ENCODE measurements at places on chromosomes 11 and 22.
A peak's percentile ranks its signal among the peaks of the same experiment; 100 is the strongest.

- no peak for DNase-seq
Observed at GRCh38 chr11:109106151-109106906, 315.7 kb upstream of the C11orf87 start.

DNA sequence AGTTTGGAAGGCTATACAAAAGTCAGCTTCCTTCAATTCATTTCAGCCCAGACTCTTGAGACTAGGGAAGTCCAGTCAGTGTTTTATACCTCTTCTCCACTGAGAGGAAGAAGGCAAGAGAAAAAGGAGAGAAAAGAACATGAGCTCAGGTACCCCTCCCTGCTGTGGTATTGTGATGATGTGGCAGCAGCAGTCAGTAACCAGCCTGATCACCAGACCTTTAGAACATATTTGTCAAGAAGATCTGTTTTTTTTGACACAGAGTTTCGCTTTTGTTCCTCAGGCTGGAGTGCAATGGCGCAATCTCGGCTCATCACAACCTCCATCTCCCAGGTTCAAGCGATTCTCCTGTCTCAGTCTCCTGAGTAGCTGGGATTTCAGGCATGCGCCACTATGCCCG lies 21.2 kb upstream of the RPS13 start:
- DNase-seq: no peak

DNA sequence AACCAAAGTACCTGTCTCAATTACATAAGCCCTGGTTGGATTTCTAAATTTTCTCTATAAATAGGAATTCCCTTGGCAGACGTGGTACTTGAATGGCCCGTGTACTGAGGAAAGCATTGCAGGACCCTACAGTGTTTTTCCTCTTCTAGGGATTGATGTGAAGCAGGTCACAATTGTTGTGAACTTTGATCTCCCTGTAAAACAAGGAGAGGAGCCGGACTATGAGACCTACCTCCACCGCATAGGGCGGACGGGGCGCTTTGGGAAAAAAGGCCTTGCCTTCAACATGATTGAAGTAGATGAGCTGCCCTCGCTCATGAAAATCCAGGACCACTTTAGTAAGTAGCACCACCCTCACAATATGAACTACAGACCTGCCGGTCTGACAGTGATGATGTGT lies 16.7 kb downstream of the DDX25 start:
- DNase-seq: no peak

- DNase-seq: no peak
Observed at GRCh38 chr22:32752326-32752725, 49.2 kb upstream of the TIMP3 start.

DNA sequence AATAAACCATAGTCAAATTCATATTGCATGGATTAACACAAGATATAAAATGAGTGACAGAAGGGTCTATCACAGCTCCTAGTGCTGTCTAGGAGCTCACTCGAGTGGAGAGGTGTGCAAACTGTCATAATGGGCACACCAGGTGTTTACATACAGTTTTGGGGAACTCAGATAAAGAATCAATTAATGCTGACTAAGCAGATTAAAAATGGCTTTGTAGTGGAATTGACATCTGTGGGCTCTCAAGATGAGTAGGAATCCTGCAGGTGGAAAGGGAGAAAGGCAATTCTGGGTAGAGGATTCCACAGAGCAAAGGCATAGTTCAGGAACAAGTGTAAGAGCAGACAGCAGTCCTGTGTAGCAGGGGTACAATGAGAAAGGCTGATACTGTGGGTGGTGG lies 496.2 kb upstream of the CCDC90B start:
- no peak for DNase-seq

GRCh38 chr11:14350215-14350614 lies 8.8 kb downstream of the RRAS2 start:
- no peak for DNase-seq

- no peak for DNase-seq
Observed at GRCh38 chr22:17265649-17266248, 46.5 kb upstream of the ADA2 start.

- DNase-seq: no peak
Observed at GRCh38 chr11:69950621-69951020, 127.5 kb upstream of the ANO1 start.

DNA sequence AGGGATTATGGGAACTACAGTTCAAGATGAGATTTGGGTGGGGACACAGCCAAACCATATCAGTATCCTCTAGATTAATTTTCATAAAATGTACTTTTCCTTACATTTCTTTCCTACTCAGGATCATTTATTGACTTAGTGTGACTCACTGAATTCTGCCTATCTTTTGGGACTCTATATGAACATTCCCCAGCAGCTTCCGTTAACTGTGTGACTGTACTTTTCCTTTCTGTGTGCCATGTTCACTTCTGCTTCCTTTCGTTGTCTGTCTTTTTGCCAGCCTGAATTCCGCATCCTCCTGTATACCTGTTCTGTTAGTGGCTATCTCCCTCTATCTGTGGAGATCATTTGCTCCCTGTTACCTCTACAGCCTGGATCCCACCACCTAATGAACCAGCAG lies 48.8 kb downstream of the SPECC1L start:
- no peak for DNase-seq

DNA sequence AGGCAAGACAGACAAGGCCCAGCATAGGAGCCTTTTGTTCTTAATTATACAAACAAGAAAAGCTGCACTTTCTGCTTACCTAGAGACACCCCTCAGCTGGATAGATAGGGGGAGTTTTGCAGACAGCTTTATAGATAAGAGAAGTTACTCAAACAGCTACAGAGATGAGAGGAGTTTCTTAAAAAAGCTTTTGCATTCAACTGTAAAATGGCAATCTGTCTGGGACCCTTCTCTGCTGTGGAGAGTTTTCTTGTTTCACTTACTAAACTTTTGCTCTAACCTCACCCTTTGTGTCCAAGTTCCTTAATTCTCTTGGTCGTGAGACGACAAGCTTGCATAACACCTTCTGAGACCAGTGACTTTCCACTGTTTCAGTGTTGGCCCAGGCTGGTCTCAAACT lies 103.8 kb upstream of the CHORDC1 start:
- DNase-seq: no peak

DNA sequence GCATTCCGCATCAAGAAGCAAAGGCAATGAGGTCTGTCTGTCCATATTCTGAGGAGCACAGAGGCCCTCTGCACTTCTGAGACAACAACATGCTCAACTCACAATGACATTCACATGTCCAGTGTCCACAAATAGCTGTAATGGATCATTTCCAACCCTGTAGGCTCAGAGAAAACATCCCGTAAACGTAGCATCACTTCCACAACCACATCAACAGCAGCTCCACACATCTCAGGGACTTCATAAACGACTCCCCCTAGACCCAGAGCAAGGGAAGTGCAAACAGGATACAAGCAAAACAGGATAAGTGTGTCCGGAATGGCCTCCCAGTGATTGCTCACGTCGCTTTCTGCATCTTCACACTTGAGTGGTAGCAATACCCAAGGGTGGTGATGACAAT lies 100.2 kb downstream of the SYN3 start:
- peak; percentile 52 for DNase-seq

GRCh38 chr22:40409613-40410113 lies 39.3 kb downstream of the SGSM3 start:
- no peak for DNase-seq

DNA sequence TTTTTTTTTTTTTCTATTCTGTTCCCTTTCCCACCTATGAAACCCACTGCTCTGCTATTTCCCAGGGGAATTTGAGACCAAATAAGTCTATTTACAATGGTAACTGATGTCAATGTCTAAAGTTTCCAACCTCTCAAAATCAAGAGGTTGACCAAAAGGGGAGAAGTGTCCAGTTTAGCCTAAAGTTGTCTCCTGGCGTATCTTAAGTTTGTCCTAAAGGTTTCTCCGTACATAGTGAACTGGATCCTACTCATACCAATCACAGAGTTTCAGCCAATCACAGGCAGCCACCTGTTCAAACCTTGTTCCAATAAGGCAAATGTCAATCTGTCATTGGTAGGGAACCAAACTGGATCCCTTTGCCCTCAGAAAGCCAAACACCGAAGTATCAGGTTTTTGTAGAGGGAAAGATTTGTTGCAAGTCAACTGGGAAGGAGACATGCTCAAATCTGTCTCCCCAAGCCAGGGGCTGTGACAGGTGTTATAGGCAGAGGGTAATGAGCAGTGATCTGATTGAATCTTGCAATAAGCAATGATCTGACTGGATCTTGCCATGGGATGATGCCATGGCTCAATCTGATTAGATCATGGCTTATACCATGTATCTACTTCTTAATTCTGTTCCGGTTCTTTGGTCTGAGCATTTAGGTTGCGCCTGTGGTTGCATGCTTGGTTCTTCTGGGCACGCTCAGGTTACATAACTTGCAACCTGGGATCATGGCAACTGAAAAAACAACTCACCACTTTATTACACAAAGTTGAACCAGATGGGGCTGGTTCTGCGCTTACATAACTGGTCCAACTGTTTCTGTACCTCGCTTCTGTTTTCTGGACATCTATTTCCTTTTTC lies 1.1 kb upstream of the VPS37C start:
- no peak for DNase-seq

GRCh38 chr11:122979815-122980595 lies 1.6 kb downstream of the BSX start:
- DNase-seq: no peak

- DNase-seq: no peak
Observed at GRCh38 chr22:20354238-20354975, 34.5 kb upstream of the DGCR6L start.

- DNase-seq: no peak
Observed at GRCh38 chr11:26827567-26828081, 105.8 kb upstream of the SLC5A12 start.

DNA sequence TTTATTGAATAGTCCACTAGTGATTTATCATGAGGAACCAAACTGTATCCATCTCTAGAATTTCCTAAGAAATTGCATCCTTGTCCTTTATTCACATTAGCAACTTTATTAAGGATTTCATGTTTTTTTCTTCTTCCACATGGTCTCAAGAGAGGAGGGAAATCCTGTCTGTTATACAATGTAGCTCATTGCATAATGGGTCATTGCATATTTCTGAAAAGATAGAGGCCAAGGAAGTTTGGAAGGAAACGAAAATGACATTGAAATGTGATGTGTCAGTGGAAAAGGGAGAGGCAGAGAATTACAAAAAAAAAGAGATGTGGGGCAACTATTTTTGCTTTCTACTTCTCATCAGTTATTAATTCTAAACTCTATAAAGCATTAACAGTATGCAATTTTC lies 353.1 kb downstream of the METTL15 start:
- DNase-seq: no peak

DNA sequence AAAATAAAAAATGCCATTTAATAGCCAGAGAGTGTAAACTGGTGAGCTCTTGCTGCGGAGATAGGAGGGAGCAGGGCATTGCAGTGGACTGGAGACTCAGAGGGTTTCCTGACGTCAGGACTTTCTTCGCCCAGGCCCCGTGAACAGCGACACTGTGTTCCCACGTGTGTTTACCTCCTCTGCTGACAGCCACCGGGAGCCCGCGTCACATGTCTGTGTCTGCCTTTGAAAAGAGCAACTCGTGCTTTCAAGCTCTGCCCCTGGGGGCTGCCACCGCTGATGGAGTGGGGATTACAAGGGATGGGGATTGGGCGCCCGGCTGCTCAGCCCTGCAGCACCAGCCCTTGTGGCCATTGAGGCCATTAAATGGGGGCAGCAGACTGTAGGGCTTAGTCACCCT lies 3.3 kb downstream of the TANGO2 start:
- DNase-seq: no peak

DNA sequence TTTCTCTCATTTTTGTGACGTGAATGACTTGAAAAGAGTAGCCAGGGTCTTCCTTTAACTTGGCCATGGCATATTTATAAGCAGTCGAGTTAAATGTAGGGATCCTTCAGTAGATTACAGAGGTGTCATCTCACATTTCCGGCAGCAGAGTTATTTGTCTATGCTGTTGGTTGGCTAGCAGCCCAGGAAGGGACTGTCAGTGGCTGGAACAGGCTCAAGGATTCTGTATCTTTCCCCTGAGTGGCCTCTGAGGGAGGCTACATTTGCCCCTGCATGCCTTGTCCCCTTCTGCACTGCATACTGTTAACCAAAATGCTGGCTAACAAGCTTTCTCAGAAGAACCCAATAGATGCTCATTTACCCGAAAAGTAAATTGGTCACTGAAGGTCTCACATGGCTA lies 187.6 kb downstream of the PGR start:
- DNase-seq: peak; percentile 42

DNA sequence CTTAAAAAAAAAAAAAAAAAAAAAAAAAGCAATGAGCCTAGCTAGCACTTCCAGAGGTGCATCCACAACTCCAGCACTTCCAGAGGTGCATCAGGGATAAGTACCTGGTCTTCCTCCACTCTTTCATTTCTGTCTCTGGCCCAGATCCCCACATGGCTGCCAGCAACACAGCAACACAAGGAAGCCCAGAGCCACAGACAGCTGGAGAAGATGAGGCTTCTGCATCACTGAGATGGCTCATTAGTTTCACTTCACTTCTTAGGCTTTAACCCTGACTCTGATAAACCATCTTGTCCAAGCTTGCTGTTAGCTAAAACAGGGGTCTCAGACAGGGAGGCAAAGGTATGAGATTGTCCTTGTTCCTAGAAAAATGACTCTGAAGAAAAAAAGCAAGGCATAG lies 35.6 kb downstream of the PC start:
- no peak for DNase-seq

DNA sequence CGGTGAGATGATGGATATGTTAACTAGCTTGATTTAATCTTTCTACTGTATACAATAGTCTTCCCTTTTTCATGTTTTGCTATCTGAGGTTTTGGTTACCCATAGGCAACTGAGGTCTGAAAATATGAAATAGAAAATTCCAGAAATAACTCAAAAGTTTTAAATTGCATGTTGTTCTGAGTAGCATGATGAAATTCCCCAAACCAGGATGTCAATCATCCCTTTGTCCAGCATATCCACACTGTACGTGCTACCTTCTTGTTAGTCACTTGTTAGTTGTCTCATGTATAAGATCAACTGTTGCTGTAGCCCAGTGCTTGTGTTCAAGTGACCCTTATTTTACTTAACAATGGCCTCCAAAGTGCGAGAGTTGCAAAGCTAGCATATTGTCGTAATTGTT lies 21.2 kb upstream of the OR10W1 start:
- no peak for DNase-seq

- no peak for DNase-seq
Observed at GRCh38 chr11:102573851-102574250, 43.3 kb upstream of the MMP7 start.

DNA sequence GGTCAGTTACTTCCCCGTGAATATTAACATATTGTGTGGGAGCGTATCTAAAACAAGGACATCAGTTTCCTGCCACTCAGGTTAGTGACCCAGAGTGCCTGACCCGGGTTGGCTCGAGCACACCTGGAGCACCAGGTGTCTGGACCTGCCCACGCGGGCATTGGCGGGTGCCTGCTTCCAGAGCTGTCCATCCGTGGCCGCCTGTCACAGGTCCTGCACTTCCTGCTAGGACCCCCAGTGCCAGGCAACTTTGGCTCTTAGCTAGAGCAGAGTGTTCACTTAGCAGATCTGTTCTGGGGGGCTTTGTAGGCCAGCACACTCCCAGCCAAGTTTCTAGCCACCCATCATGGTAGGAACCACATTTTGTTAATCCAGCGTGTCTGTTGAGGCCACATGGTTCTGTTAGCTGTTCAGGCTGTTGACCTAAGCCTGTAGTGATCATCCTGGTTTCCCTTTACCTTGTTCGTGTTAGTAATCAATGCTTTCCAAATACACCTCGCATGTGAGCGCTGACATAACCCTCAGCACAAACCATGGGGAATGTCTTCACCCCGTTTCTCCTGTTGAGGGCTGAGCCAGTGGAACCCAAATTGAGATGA lies 29.5 kb downstream of the MOV10L1 start:
- no peak for DNase-seq

Measured in muscle of arm (tissue), 14 donors.